ENCODE measurements at places on chromosomes 7 and 10.

GRCh38 chr10:122311716-122312115 lies 40.6 kb downstream of the BTBD16 start:
- DNase-seq, result no peak

GRCh38 chr10:66838656-66839055 lies 87.2 kb upstream of the LRRTM3 start:
- DNase-seq, result no peak

GRCh38 chr10:125994601-125995000 lies 98.2 kb downstream of the FANK1 start:
- DNase-seq, result no peak

GRCh38 chr10:4359003-4359402 lies 467.0 kb upstream of the AKR1E2 start:
- peak; percentile 29 for DNase-seq

GRCh38 chr7:74037609-74038008 lies 9.6 kb downstream of the ELN start:
- DNase-seq, result no peak

GRCh38 chr10:1280466-1281404 lies 224.6 kb downstream of the WDR37 start:
- DNase-seq, result no peak
